ENCODE measurements at places on chromosomes 12 and 14.

DNA sequence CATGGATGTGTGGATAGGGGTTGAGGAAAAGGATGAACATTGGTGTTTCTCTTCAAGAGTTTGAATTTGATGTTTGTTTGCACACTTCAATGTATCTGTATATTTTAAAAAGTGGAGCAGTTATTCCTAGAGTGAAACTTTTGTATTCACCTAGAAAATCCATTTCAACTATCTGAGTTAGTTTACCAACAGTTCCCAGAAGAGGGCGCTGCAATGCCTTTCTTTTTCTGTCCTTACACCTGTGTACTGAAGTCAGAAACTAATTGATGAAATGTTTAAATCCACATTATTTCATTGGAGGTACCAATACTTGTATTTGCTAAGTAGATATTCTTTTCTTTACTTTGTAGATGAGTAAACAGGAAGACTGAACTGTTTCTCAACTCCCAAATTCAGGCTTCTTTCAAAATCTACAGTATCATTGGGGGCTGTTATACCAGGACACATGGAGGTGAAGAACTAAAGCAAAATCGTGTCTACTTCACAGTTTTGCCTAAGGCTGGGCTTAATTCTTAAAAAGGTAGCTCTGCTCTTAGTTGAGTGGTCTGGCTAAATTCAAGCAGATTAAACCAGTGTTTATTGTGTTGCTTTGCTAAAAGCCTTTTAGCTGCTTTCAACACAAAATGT, 26.6 kb upstream of the KLRB1 start:
- peak; percentile 61 for DNase-seq

GRCh38 chr12:23893611-23894010, 55.9 kb downstream of the SOX5 start:
- no peak for DNase-seq

DNA sequence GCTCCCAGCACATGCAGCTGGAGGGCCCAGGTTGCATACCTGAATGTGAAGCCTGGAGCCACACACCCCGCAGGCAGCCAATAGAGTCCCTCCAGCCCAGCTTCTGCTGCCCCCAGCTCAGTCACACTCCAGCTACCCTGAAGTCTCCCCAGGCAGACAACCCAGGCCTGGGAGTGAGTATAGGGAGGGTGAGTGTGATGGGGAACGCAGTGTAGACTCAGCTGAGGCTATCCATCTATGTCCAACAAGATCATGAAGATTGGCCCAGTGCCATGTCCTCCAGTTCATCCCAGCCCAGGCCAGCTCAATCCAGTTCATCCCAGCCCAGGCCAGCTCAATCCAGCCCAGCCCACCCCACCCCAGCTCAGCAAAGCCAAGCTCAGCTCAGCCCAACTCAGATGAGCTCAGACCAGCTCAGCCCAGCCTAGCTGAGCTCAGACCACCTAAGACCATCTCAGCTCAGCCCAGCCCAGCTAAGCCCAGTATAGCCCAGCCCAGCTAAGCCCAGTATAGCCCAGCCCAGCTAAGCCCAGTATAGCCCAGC, 330.4 kb downstream of the TMEM121 start:
- no peak for DNase-seq

GRCh38 chr14:37623971-37624370, 28.5 kb downstream of the TTC6 start:
- DNase-seq: no peak

GRCh38 chr14:104037903-104038302, 47.6 kb upstream of the ASPG start:
- DNase-seq: no peak

DNA sequence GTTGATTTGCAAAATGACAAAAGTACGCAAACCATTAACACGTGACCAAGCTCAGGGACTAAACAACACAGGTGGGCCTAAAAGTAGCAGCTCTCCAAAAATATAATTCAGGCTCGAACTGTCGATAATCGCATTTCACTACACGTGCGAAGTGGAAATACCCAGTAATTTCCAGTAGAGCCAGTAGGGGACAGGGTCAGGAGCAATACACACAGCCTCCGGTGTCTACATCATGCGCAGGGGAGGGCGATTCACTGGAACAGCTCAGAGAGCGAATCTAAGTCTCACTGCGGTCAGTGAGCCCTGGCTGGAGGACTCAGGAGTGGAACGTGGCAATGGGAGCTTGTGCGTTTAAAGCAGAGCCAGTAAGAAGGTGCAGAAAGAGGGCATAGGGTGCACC, 40.4 kb downstream of the SETD3 start:
- DNase-seq: no peak

- no peak for DNase-seq
Observed at GRCh38 chr12:2509137-2509536, 285.6 kb upstream of the FKBP4 start.

- DNase-seq: no peak
Observed at GRCh38 chr12:24307716-24308335, 358.4 kb upstream of the SOX5 start.

- no peak for DNase-seq
Observed at GRCh38 chr14:104694475-104694950, 5.1 kb downstream of the INF2 start.

DNA sequence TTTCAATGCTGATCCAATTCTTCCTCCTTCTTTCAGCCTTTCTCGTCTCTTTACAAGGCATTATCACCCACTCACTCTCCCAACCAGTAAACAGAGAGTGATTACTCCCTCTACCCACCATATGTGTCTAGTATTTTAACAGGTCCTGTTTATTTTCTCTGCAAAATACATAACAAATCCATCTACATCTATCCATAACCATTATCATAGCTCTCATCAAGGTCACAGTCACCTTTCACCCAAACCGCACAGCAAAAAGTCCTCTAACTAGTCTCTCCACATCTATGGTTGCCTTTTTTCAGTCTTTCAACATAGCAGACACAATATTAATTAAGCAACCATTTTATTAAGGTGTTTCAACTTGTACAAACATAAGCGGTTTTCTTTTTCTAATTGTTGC, 21.9 kb upstream of the RERG start:
- DNase-seq: no peak

DNA sequence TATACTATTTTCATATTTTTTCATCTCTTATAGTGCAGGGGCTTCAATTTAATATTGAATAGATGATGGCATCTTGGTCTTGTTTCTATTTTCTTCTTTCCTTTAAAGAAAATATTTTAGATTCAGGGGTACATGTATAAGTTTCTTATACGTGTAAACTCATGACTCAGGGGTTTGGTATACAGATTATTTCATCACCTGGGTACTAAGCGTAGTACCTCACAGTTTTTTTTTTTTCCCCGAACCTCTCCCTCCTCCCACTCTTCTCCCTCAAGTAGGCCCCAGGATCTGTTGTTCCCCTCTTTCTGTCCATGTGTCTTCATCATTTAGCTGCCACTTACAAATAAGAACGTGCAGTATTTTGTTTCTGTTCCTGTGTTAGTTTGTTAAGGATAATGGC, 172.6 kb downstream of the TMTC3 start:
- no peak for DNase-seq

DNA sequence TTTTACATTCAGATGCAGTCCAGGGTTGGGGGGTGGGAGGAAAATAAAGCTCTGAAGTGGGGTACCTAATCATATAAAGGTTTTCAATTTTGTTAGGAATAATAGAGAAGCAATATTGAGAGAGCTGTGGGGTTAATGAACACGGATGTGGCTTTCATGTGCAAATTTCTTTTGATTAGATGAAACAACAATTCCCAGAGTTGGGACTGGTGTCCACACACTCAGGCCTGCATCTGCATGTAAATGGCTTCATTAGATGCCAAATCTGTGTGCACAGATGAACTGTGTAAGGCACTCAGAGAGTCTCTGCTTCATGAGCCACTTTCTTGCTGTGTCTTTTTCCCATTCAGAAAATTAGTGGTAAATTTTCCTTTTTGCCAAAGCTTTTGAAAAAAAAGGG, 377.1 kb upstream of the NOVA1 start:
- DNase-seq: no peak

- no peak for DNase-seq
Observed at GRCh38 chr14:94029265-94029664, 3.1 kb downstream of the OTUB2 start.

DNA sequence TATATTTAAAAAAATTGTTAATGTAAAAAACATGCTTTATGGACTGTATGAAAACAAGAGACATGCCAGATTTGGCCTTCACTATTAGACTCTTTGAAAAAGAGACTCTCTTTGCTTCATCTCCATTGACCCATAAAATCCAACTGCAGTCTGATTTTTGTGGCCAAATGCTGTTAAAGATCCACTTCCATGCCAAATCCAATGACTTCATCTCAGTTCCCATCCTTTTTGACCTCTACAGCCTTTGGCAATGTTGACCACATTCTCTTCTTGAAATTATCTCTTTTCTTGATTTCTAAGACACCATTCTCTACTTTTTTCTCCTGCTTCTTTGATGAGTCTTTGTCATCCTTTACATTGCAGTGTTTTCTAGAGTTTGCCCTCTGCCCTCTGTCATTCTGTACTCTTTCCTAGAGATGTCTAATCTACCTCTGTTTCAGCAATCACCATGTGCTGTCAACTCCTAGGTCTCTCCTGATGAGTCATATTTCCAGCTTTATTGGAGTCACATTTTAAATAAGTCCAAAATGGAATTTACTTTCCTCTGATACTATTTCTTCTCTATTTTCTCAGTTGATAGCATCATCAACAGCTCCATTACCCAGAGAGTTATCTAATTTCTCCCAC, 2.4 kb downstream of the TMPRSS12 start:
- no peak for DNase-seq

GRCh38 chr14:103519043-103519836, 3.4 kb downstream of the CKB start:
- no peak for DNase-seq

DNA sequence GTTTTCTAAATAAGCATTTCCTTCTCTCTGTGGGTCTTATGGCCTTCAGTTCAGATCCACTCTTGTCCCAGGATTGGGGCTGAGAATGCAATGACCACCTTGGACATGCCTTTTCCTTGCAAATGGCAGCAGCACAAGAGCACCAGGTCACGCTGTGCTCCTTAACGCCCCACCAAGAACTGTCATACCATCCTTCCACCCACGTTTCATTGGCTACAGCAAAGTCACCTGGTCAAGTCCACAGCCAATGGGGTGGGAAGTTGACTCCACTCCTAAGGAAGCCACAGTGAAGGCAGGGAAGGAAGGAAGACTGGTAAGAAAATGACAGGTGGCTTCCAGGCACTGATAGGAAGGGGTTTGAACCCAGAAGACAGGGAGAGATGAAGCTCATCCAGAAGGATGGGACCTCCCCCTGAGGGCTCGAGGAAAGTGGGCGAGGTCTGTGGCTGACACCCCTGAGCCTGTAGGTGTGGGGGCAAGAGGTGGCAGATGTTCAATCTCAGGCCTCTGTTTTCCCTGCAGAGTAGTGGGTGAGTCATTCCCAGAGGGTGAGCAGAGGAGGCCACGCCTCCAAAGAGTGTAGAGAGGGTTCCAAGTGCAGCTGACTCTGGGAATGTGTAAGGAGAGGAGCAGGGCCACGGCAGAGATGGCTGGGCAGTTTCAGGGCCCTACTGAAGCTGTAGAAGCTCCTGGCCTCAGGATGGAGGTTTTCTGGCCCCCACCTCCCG, 113.5 kb upstream of the VRK1 start:
- no peak for DNase-seq

DNA sequence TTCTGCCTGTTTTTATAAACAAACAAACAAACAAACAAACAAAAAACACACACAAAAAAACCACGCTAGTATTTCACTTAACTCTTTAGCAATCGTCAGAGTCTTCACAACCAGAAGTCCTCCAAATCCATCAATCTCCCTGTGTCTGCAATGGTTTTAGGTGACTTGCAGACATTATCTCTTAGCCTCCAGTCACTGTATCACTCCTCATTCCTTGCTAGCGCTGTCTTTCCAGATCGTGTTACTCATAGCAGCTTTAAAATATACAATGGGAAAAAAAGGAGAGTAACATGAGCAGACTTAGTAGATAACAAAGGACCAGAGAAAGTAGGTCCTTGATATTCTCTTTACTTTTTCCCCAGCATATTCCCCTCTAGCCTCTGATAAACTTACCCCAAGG, 15.5 kb upstream of the ETNK1 start:
- no peak for DNase-seq

DNA sequence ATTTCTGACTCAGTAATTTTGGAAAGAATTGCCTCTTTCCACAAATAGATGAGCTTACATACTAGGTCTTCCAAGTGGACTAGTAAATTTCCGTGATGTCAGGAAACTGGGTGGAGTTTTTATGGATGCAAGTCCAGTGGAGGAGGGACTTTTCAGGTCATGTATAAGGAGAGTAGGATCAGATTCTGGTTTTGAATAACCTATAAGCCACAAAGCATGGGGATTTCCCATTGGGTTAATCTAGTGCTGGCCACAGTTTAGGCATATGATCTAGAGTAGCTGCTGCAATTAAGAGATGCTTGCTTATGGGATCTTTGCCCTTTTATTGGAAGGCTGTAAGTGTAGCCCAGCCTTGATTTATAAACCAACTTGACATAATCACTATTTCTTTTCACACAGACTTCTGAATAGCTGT, 33.8 kb downstream of the STK38L start:
- no peak for DNase-seq

- DNase-seq: no peak
Observed at GRCh38 chr14:100604709-100605108, 17.5 kb upstream of the BEGAIN start.
